Stimulated activated CD4-positive, alpha-beta T cell treated with anti-CD3 and anti-CD28 coated beads, Interleukin-12 subunit alpha, Interleukin-12 subunit beta, amount 100 ng/mL, for 24 hours (primary cell): ENCODE measurements at places on chromosomes 1 and 21.

- DNase-seq: no peak
These were observed 3.1 kb downstream of the ITGB2 start for GRCh38 chr21:44917446-44918106.

DNA sequence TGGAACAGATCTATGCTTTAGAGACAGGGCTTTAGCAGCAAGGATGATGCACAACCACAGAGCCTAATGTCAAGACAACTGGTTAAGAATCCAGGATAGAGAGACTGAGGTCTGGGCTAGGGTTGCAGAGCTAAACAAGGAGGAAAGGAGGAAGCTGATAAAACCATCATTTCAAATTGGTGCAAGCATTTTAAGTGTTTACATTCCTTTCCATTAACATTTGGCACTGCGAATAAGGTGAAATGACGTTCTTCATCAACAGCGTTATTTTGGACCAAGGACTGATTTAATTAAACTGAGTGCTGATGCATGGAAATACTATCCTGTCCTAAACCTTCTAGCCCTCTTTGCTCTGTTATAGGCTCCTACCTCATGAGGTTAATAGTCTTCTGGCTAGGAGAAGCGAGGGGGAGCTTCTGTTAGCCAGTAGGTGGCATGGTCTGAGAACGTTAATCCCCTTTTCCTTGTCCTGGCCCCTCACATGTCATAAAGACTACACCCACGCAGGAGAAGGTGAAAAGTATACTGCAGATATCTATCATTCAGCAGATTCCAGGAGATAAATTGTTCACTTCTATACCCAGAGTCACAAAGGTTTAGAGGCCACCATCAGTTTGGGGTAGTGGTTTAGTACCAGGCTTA, 7.6 kb upstream of the C1orf21 start:
- no peak for DNase-seq

- DNase-seq: peak; percentile 80
These were observed 19.5 kb upstream of the SMYD2 start for GRCh38 chr1:214261206-214262123.

GRCh38 chr21:40667967-40668366, 179.0 kb downstream of the DSCAM start:
- DNase-seq: no peak

- no peak for DNase-seq
These were observed 236.5 kb downstream of the TTLL7 start for GRCh38 chr1:83762416-83762815.

- DNase-seq: no peak
These were observed 62.8 kb upstream of the USP25 start for GRCh38 chr21:15667010-15667409.

DNA sequence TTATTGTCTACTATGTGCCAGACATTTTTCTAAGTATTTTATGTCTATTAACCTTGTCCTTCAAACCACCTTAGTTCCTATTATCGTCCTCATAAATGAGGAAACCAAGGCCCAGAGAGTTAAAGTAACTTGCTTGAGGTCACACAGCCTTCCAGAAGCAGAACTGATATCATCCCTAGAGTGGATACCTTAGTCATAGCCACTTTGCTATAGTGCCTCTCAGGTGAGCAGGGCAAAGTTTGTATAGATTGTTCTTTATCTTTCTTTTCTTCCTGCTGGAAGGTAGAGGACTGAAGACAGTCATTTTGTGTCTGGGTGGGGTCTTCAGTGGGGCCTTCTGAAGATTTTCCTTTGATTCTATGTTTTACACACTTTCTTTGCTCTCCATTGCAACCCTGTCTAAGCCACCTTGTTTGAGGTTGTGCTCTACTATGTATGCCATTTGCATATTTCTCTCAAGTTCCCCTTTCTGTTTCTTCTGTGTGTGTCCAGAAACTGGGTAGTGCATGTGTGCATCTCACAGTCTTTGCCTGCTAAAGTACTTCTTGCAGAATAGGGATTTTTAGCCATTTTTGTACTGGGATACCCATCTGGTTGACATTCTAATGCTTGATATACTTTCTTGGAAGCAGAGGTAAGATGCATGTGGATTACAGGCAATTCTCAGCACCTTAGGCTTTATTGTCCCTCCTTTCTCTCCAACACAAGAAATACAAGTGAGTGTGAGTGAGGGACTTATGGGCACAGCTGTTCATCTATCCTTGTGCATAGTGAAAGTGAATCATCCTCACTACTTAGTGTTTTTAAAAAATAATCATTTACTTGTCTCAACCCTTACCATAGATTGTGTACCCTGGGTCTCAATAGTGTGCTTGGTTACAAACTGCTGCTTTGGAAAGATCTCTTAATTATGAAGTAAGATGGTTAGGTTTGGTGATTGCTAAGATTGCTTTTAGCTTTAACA, 207.6 kb upstream of the HMCN1 start:
- no peak for DNase-seq

DNA sequence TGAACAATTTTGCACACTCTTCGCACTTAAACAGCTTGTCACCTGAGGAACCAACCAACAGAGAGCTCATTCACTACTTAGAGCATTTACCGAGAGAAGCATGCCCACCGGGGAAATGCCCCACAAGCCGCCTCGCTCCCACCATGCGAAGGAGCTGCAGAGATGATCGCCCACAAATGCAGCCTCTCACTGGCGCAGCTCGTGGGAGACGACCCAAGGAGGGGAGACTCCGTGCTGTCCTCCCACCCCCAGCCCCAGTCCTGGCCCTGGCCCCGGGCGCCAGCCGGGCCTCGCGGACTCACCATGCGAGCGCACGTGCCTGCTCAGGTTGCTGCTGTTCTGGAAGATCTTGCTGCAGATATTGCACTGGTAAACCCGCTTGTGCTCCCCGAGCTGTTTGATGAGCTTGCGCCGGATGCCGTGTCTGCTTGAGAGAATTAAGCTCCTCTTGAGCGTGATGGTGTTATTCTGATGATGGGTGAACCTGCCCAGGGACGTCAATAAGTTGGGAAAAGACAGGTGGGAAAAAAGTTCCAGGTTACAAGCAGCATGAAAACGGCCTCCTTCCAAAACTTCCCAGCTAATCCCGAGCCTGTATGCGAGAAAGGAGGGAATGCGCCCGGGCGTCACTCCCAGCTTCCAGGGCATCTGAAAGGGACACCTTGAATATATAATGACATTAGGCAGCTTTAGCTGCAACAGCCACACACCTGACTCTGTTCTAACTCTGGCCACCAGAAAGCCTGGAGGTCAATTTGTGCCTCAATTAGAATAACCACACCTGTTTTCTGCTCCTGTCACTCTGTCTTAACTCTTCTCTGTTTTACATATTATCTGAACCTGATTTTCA, 42.8 kb downstream of the PRDM15 start:
- no peak for DNase-seq

GRCh38 chr1:9787702-9788101, 36.1 kb downstream of the CLSTN1 start:
- DNase-seq: peak; percentile 43
